NCI-H774 (cell line): ENCODE measurements at places on chromosomes 7 and 10.

GRCh38 chr10:131249955-131250344 lies 61.6 kb downstream of the TCERG1L start:
- no peak for DNase-seq

GRCh38 chr10:3766046-3766756 lies 18.8 kb downstream of the KLF6 start:
- DNase-seq, result no peak

- no peak for DNase-seq
Measured at GRCh38 chr7:69399401-69399800, 198.9 kb upstream of the AUTS2 start.

- DNase-seq, result no peak
Measured at GRCh38 chr7:30851651-30852307, 59.9 kb upstream of the AQP1 start.

GRCh38 chr10:103720964-103721335 lies 134.4 kb downstream of the SH3PXD2A start:
- no peak for DNase-seq

GRCh38 chr7:17903337-17903736 lies 37.0 kb downstream of the SNX13 start:
- no peak for DNase-seq

- DNase-seq, result no peak
Measured at GRCh38 chr7:18555968-18556367, 60.4 kb downstream of the HDAC9 start.

DNA sequence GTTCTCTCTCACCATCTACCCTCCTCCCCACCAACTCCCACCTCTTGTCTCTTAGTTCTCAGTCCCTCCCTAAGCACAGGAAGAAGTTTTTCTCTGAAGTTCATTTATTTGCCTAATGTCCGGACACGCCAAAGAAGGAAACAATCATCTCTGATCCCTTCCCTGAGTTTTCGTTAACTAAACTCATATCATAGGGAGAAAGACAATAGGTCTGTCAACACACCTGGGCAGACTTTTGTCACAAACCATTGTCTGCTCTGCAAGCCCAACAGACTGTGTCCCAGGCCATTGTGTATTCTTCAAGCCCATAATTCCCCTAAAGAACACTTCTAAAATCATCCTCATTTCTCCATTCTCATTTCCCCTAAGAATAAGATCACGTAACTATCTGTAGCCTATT lies 691.0 kb upstream of the MBL2 start:
- DNase-seq, result no peak

DNA sequence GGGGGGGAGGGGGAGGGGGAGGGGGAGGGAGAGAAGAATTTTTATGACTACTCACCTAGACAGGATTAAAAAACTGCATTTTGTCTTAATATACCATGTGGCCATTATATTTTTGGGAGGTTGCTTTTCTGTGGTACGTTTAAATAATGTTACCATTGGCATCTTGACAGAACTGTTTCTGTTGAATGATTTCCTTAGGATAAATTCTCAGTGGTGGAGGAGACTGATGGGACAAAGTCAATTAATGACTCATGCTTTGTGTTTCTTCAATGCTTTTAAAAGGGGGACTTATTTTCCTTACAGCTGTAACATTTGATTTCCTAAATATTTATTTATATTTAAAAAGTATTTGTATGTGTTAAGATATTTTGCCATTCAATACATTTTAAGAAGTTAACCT lies 13.7 kb downstream of the AGR2 start:
- DNase-seq, result no peak

DNA sequence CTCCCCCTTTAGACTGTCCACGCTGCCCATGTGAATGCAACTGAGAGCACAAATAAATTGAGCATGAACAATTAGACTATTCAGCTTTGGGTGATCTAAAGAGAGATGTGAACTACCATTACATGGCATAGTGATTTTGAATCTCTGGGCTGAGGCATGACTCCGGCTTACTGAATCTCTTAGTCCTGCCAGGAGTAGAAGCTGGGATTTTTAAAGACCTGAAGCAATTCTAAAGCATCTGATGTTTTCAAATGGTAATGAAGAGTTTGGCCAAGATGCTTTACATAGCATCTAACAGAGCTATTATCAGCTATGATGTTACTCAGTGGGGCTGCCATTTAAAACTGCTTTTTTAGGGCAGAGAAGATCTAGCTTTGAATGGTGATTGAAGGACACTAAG lies 1059.1 kb downstream of the SORCS3 start:
- DNase-seq, result no peak

DNA sequence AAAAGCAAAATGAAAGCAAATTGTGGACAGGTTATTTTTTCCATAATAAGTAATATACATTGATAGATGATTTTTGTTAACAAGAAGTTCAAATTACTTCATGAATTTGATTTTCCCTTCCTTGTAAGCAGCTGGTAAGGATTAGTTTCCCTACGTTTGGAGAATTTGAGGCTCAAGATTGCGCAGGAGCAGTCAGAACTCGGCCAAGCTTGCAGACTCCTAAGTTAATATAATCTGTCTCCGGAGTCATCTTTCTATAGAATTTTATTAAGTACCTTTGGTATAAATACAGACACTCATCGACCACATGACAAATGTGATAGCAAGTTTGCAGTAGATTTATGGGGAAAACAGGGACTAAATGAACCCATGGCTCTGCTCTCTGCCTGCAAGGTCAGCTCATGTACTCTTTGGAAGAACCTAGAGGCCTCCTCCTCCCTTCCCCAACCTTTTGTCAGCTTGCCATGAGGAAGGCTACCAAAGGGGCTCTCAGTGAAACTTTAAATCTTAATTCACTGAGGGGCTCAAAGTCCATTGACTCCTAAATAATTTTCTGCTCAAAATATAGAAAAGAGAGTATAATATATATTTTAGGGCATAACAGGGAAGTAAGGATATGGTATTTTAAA lies 89.2 kb upstream of the CTTNBP2 start:
- DNase-seq, result no peak

DNA sequence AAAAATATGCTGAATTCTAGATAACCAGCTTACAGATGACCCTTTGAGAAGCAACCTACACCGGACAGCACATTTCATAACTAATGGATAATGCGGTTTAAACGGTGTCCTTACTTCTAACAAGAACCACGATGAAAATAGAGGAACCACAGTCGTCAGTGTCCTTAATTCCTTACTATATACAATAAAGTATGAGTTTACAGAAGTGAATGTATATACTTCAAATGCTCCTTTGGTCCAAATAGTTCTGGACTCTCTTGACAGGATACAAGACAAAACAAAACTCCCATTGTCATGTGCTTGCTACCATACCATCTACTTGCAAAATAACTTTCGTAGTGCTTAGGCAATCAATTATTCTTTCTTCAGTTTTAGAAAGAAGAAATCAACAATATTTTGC lies 2.4 kb downstream of the NAMPT start:
- no peak for DNase-seq

GRCh38 chr10:24926557-24926956 lies 25.8 kb downstream of the PRTFDC1 start:
- no peak for DNase-seq

- DNase-seq, result peak; percentile 24
Measured at GRCh38 chr7:97818066-97818663, 54.0 kb downstream of the ASNS start.

- no peak for DNase-seq
Measured at GRCh38 chr7:50473531-50473930, 23.4 kb upstream of the FIGNL1 start.

GRCh38 chr10:127524908-127525665 lies 24.0 kb upstream of the NPS start:
- DNase-seq, result no peak

DNA sequence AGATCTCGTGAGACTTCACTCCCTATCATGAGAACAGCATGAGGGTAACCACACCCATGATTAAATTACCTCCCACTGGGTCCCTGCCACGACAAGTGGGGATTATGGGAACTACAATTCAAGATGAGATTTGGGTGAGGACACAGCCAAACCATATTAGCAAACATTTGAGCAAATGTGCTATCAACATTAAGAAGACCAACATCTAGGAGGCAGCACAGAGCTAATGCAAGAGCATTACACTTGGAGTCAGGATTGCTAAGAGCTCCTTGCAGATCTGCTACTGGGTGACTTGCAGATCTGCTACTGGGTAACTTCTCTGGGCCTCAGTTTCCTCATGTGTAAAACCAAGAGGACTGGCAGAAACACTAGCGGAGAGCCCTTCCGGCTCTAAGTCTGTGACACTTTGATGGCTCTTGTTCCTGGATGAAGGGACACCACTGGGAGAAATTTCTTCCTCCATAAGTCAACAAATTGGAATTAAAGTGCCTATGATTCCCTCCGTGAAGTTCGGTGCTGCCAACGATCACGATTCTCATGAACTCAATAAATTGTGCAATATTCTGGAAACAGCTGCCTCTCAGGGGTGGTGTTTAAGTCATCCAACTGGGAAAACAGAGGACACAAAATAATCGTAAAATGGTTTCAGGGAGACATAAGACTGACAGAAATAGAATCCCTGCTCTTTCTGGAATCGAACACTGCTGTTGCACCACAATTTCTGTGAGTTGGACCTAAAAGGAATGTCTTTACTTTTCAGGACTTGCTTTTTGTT lies 115.8 kb upstream of the ITGB1 start:
- no peak for DNase-seq

GRCh38 chr10:129030996-129031843 lies 435.8 kb upstream of the MGMT start:
- no peak for DNase-seq

- DNase-seq, result no peak
Measured at GRCh38 chr7:99000904-99001465, 122.7 kb downstream of the TRRAP start.
